ENCODE measurements at places on chromosomes 3 and 15.

DNA sequence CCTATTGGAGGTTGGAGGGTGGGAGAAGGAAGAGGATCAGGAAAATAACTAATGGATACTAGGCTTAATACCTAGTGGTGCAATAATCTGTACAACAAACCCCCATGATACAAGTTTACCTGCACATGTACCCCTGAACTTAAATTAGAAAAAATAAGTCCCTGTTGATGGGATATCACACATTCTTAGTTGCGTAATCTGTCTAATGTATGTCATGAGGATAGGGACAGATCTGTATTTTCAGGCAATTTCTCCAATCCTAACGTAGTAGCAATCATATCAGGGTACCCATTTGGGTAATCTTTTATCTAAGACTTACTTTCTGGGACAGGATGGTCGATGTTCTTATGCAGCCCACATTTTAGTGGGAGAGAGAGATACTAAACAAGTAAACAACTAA, 239.1 kb upstream of the AZI2 start:
- DNase-seq, result no peak

GRCh38 chr3:134640872-134641470, 9.9 kb downstream of the KY start:
- no peak for DNase-seq

DNA sequence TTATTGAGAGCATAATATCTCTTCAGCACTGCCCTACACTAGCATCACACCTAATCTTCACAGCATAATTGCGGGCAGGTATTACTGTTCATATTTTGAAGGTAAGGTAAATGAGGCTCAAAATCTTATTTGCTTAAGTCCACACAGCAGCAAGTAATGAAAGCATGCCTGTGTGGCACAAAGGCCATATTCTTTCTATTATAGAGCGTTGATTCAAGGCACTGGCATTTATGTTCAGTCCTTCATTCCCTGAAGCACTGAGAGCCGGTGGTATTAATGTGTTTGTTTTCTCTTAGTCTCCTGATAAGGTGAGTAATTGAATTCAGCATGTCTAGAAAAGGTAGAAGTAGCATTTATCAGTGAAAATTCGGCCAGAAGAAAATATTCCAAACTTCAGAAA, 231.2 kb downstream of the BBX start:
- DNase-seq, result no peak

DNA sequence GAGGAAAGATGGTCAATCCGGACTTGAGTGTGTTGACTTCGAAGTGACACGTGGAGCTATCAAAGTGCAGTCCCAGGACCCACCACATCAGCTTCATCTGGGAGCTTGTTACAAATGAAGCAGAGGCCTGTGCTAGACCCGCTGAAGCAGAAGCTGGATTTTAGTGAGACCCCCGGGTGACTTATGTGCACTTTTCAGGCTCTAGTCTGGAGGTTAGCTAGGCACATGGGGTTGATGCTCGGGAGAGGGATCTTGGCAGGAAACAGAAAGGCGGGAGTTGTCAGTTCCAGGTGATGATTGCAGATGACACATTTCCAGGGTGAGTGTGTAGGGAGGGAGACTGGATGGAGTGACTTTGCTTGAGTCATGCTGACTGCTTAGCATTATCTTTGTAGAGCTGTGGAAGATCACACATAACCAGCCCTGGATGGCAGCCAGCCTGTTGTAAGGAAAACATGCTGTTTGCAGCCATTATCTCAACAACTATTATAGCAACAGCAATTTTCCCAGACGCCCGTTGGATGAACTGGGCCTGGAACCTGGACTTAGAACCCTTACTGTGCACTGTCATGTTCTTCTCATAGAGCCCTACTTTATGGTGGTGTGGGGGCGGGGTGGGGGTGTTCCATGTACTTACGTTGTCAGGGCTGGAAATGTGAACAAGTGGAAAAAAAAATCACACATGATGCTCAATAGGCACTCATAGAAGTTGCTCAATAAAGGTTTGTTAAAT, 122.4 kb downstream of the THSD4 start:
- no peak for DNase-seq

- no peak for DNase-seq
Observed at GRCh38 chr3:16647668-16648067, 42.4 kb upstream of the DAZL start.

DNA sequence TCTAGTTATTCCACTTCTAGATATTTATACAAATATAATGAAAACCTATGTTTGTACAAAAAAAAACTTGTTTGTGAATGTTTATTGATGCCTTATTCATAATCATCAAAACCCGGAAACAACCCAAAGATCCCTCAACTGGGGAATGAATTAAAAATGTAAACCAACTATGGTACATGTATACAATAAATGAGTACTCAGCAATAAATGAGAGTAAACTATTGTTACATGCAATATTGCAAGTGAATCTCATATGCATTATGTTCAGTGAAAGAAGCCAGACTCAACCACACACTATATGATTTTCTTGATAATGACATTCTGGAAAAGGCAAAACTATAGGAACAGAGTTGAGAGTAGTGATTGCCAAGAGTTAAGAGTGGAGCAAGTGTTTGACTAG, 12.3 kb downstream of the ZNF860 start:
- DNase-seq, result no peak

GRCh38 chr3:195468841-195469240, 26.0 kb upstream of the ACAP2 start:
- no peak for DNase-seq

GRCh38 chr3:65951836-65952505, 86.7 kb downstream of the MAGI1 start:
- DNase-seq, result no peak

DNA sequence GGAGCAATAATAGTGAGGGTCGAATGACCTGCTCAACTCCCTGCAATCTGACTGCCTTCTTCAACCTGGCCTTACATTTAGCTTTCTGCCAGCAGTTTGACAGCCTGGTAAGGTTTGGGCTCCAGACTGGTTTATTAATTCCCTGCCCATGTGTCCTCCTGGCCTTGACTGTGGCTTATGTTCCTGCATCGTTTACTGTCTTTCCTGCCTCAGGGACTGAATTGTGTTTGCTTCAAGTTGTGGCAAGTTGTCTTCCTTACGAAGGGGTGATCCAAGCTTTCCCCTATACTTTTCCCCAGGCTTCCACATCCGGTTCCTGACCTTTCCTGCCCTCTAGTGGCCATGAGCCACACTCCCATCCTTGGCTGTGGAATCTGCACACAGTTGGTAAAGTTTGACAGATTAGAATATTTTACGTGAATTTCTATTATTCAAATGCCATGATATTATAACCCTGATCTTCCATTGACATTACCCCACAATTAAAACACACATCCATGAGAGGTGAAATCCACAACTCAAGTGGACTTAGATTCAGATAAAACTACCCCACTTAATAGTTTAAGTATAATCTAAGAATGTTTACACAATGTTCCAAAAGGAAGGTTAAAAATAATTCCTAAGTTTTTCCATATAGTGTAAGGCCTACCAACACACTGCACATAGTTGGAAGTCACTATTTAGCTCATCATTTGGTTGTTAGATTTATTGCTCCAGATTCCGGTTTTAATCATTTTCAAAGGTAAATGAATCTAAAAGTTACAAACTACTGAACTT, 95.7 kb downstream of the NEDD4 start:
- DNase-seq, result no peak

DNA sequence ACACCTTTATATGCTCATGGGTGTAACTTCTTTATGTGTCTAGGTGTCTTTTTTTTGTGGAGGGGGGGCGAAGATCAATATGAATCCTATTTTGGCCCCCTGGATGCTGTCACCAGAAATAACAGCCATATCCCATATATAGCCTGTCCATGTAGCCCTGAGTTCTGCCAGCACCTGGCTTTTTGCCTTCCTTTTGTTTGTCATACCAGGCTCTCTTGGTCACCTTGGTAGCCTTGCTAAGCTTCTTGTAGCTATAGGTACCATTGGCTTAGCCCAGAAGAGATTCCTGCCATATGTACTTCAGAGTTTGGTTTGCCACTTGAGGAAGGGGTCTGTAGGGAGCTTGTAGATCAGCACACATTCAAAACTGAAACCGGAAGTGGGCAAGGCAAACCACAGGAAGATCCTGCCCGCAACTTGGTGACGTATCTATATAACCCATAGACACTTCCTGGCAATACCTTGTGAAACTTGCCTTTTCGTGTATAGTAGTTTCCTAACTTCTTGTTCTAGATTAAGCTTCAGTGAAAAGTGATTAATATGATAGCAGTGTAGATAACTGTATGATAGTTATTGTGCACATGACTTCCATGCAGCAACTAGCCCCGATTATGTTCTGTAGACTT, 11.9 kb downstream of the RASA2 start:
- DNase-seq, result no peak

GRCh38 chr3:17340693-17341092, 401.7 kb downstream of the TBC1D5 start:
- no peak for DNase-seq

GRCh38 chr3:102195198-102195948, 239.4 kb upstream of the ZPLD1 start:
- DNase-seq, result no peak

- DNase-seq, result no peak
Observed at GRCh38 chr3:20668411-20668810, 482.4 kb upstream of the SGO1 start.

DNA sequence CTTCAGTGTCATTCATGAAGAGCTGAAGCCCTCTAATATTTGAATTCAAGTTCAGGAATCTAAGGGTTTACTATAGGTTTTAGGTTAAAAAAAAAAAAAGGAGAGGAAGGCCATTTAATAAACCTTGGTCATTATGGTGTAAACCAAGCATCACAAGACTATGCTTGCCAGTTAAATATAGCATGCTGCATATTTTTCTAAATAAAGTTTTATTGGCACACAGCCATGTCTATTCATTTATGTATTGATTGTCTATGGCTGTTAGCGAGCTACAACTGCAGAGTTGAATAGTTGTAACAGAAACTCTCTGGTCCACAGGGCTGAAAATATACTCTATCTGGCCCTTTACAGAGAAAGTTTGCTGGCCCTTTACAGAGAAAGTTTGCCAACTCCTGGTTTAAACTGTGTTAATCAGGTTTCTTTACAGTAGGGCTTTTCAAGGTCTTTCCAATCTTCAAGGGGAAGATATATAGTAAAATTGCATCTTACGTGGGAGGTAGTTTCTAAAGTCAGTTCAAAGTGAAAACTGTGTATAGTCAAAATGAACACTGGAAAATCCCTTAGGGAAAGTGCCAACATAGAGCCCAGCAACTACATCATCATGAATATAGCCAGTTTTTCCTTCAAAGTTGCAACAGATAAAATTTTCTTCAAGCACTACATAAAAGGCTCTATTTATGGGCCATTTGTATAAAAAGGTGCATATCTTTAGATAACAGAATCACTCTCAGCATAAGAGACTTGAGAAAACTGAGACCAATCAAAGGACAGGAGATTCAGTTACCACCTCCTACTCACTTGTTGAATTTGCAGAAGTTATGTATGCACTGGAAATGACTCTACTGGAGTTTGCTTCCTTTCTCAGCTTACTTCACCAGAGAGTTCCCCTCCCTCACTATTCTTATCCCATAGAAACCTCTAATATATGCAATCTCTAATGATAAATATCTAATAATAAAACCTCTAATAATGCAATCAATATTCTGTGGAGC, 49.7 kb upstream of the FRMD4B start:
- DNase-seq, result no peak

GRCh38 chr3:23710555-23710954, 95.2 kb upstream of the UBE2E1 start:
- no peak for DNase-seq

GRCh38 chr3:123499322-123499721, 50.4 kb upstream of the ADCY5 start:
- no peak for DNase-seq

GRCh38 chr15:40155270-40155910, 5.5 kb upstream of the BUB1B start:
- no peak for DNase-seq

Data from NCI-H1417 treated with DMSO at 0.1 percent for 48 hours (cell line).